ENCODE measurements at places on chromosomes 7 and 10. TPM values are rescaled to one million over a fixed set of nuclear protein-coding genes. Genes with fewer than 3 reads are reported as not detected.

GRCh38 chr7:107940951-107941350, 50.0 kb downstream of the DLD start:
- H3K27me3 ChIP-seq, result no peaks in the 10 kb centered on the region
- DNase-seq, result no peak
- H3K27ac ChIP-seq, result peak overlapping the region; percentile 65
- H3K36me3 ChIP-seq, result no peaks in the 10 kb centered on the region

GRCh38 chr7:48091506-48092433, 2.7 kb downstream of the UPP1 start:
- DNase-seq, result peak; percentile 83
- H3K27me3 ChIP-seq, result no peaks in the 10 kb centered on the region
- H3K36me3 ChIP-seq, result no peaks in the 10 kb centered on the region
- H3K4me1 ChIP-seq, result peaks cover 14% of the 10 kb centered on the region
- no peak overlapping the region for H3K4me3 ChIP-seq

The RET gene
- total RNA-seq, result 7.9 TPM

DNA sequence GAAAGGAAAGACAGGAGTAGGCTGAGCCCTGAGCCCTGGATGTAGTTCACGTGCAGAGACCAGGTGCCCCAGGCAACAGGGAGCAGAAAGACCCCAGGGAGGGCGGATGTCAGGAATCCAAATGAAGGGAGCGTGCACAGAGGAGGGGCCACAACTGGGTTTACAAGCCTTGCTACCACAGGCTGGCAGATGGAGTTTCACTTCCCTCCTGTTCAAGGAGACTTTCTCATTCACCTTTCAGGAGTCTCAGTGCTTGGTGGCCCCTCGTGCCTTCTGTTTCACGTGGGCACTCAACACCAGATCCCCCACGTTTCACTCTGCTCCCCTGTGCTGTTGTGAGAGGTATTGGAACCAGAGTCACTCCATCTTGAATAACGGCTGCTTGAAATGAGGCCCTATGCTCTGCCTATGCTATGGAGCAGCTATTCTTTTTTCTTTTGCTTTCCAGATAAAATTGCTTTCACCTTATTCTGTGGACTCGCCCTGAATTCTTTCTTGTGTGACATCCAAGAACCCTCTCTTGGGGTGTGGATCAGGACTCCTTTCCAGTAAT, 601.4 kb upstream of the IGFBP3 start:
- no peak overlapping the region for H3K4me3 ChIP-seq
- no peaks in the 10 kb centered on the region for H3K36me3 ChIP-seq
- no peak overlapping the region for H3K27ac ChIP-seq
- DNase-seq, result no peak
- H3K27me3 ChIP-seq, result no peaks in the 10 kb centered on the region

DNA sequence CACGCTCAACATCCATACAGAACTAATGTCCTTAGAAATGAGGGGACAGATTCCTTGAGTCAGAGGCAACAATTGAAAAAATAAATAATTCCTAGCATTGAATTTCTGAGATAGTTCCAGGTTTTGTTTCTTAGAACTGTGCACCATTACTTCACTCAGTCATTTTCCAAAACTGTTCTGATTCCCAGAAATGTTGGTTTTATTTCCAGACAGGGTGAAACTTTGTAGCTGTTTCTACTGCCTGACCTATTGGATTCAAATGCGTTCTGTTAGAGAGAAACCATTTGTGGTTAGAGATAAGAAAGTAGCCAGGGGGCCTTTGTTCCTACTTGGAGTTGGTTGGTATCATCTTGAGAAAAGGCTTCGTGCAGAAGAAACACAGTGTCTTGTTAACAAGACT, 8.1 kb upstream of the DEPP1 start:
- peaks cover 13% of the 10 kb centered on the region for H3K4me1 ChIP-seq
- no peaks in the 10 kb centered on the region for H3K36me3 ChIP-seq
- DNase-seq, result no peak
- H3K4me3 ChIP-seq, result no peak overlapping the region
- no peaks in the 10 kb centered on the region for H3K27me3 ChIP-seq

- DNase-seq, result no peak
- peaks cover 14% of the 10 kb centered on the region for H3K4me1 ChIP-seq
- H3K36me3 ChIP-seq, result peaks cover 10% of the 10 kb centered on the region
- H3K4me3 ChIP-seq, result no peak overlapping the region
Observed at GRCh38 chr7:30041526-30042269, 13.5 kb downstream of the PLEKHA8 start.

The ACTA2 gene
- total RNA-seq, result 1,162 TPM

DNA sequence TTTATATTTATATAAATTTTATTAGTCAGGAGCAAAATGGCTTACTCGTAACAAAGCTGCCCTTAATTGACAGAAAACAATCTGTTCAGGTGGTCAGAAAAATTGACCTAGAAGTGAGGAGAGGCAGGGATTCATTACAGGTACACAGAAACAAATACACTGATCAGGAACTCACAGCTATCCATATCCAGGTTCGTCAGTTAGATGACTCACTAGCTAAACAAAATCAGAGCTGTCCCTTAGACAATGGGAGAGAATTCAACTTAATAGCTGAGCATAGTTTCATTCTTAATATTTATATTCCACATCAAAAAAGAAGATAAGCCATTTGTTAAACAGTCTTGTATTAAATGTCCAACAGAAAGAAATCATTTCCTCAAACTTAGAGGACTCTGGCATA, 41.7 kb downstream of the HYCC1 start:
- no peak overlapping the region for H3K4me3 ChIP-seq
- DNase-seq, result no peak
- H3K27me3 ChIP-seq, result no peaks in the 10 kb centered on the region
- H3K27ac ChIP-seq, result no peak overlapping the region

All from vagina (tissue), 2 donors.